ENCODE measurements at places on chromosomes 7 and 10. TPM values are rescaled to one million over a fixed set of nuclear protein-coding genes. Genes with fewer than 3 reads are reported as not detected.

The TMEM176A gene
- 18.2 TPM for total RNA-seq

The NODAL gene
- 0.25 TPM for total RNA-seq

The HOXA1 gene
- total RNA-seq, result 0.42 TPM

The GAD2 gene
- not detected for total RNA-seq

The C7orf33 gene
- not detected for total RNA-seq

The VWDE gene
- 46.3 TPM for total RNA-seq

The CHAT gene
- not detected for total RNA-seq

The SLC16A9 gene
- 3.0 TPM for total RNA-seq

The RARRES2 gene
- 4.2 TPM for total RNA-seq

The SNX13 gene
- total RNA-seq, result 86.8 TPM

The SLC13A1 gene
- not detected for total RNA-seq

The MLXIPL gene
- total RNA-seq, result 1.8 TPM

The CCDC201 gene
- not detected for total RNA-seq

The DNAH11 gene
- total RNA-seq, result 0.60 TPM

The TCAF2 gene
- total RNA-seq, result 0.21 TPM

The MCU gene
- total RNA-seq, result 14.9 TPM

The WNT2 gene
- 313 TPM for total RNA-seq

The STAG3 gene
- total RNA-seq, result 1.6 TPM

The WNT16 gene
- not detected for total RNA-seq

The STK17A gene
- total RNA-seq, result 18.0 TPM

The ITIH5 gene
- total RNA-seq, result 0.11 TPM

The LMOD2 gene
- 24.3 TPM for total RNA-seq

Data from cardiac muscle cell (in vitro differentiated cells and primary cell).